Renal cortical epithelial cell (primary cell): ENCODE measurements at places on chromosomes 12 and 14.

DNA sequence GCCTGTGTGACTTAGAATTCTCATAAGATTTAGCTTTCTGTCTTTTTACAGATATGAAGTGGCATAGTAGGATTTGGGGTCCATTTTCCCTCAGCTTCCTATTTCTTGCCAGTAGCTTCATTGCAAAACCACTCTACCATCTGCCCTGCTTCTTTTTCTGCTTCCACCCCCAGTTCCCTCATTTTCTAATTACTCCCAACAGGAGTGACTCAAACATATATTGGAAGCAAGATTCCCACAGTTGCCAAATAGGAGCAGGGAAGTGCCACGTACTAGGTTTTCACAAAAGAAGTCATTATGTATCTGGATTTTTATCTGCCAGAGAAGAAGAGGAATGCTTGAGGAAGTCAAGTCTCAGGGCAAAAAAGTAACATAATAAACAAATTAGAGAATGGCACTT is 64.1 kb downstream of the ANO4 start:
- no peak for DNase-seq

- no peak for DNase-seq
Measured at GRCh38 chr12:3302401-3303041, 188.5 kb upstream of the PRMT8 start.

DNA sequence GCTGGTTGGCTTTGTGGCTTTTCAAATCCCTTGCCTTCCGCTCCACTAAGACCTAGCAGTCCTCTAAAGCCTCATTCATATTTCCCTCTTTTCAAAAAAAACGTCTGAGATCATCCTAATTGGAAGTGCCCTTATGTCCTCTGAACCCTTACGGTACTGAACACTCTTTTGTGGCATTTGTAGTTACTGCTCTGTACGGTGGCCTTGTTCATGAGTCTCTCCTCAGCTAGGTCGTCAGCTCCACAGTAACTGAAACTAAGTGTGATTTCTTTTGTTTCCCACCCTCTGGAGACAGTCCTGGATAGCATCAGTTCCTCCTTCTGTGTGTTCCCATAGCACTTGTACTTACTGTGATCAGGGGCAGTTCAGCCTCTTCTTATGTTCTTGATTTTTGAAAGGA is 49.7 kb downstream of the DAAM1 start:
- no peak for DNase-seq

DNA sequence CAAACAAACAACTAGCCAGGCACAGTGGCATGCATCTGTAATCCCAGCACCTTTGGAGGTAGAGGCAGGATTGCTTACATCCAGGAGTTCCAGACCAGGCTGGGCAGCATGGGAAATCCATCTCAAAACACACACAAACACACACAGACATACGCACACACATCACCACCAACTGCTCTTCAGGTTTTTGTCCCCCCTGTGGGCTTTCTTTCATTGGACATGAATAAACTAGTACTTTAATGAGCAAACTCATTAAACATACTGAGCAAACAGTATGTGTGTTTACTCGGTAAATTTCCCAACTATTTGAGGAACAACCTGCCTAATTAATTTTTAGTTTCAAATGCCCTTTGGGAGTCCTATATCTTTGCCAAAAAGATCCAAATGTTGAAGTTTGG is 10.1 kb upstream of the RASSF3 start:
- no peak for DNase-seq

- DNase-seq, result peak; percentile 64
Measured at GRCh38 chr12:116794725-116795124, 56.6 kb downstream of the RNFT2 start.

- no peak for DNase-seq
Measured at GRCh38 chr14:54117396-54117795, 160.8 kb upstream of the BMP4 start.

DNA sequence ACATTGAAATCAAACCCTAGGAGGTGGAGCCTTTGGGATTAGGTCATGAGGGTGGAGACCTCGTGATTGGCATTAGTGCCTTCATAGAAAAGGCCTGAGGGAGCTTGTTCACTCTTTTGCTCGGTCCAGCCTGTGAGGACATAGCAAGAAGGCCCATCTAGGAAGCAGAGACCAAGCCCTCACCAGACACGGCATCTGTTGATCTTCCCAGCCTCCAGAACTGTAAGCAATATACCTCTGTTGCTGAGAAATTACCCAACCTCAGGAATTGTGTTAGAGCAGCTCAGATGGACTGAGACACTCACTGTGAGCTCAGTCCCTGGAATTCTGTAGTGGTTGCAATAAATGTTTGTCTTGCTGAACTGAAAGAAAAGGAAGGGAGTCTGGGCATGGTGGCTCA is 116.2 kb upstream of the MAP1LC3B2 start:
- DNase-seq, result peak; percentile 28

GRCh38 chr12:47078733-47079467 is 521 bp upstream of the PCED1B start:
- DNase-seq, result no peak

GRCh38 chr14:38544776-38545175 is 288.9 kb upstream of the CLEC14A start:
- no peak for DNase-seq

DNA sequence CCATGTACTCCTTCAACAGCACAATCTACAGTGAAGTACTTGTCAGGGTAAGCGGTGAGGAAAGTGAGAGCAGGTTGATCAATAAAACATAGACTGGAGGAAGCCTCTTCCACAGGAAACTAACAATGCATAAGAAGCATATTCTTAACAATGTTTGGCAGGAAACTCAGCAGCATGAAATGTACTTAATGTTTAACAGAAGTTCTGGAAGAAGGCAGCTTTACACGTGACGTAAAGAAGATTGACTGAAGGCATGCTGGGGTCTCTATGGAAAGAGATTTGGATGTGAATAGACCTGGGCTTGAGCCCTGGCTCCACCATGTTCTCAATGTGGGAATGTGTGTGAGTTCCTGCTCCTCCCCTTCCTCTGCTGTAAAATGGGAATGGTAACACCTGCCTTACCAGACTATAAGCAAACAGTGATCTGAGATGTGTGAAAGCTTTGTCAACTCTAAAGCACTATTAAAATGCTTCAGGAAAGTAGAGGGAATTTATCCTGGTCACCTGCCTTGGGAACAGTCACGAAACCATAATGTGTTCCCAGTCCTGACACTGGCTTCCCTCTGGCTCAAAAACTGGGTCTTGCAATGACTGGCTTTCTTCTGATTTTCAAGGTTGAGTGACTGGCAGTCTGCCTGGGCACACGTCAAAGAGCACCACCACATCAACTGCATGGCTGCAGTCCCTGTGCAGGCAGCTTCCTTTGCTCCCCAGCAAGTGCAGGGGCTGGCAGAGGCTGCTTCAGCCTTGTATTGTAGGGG is 384.6 kb downstream of the APAF1 start:
- peak; percentile 54 for DNase-seq

GRCh38 chr14:68824517-68825347 is 31.9 kb upstream of the ZFP36L1 start:
- peak; percentile 59 for DNase-seq

DNA sequence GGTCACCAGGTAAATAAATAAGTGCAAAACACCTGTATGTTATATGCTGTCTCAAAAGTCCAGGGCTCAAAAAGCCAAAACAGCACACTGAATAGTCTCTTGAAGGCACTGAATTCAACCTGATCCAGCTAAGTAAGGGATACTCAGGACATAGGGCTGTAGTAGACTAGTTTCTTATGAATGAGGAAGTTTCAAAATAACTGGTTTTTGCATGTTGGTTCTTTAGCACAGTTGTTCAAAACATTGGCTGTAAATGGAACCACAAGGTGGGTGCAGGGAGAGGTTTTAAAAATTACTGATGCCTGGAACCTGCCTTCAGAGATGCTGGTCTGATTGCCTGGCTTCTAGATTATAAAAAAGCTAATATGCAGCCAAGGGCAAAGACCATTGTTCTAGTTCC is 34.1 kb downstream of the NDUFA12 start:
- DNase-seq, result no peak

DNA sequence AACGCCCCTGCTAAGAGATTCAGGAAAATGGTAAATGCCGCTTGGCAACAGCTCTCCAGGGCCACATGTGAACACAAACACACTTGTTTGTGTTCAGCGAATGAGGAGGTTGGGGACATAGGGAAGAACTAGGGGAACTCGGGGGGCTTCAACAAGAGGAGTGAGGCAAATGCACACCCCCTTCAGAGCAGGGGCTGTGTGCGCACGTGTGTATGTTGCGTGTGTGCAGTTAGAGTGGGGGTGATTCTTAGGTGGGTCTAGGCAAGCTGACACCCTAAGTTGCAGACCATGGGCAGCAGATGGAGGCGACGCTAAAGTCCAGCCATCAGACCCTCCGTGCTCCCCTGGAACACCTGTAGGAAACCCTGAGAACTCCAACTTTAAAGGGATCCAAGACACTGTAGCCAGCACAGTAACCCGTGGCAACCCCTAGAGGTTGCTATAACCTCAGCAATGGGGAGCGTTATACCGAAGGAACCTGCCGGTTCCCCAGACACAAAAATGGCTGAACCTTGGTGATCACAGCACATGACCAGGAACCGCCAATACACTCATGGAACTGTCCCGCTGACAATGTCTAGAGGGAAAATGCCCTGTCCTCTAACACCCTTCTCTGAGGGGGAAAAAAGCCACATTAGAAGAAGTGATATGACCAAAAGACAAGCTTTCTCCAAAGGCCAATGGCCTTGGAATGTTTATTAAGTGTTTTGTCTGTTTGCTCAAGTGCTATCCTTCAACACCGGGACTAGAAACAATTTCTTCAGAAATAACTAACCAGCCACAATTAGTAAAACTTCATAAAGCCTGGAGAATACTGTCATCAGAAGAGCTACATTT is 86.5 kb upstream of the CEP83 start:
- DNase-seq, result peak; percentile 65

DNA sequence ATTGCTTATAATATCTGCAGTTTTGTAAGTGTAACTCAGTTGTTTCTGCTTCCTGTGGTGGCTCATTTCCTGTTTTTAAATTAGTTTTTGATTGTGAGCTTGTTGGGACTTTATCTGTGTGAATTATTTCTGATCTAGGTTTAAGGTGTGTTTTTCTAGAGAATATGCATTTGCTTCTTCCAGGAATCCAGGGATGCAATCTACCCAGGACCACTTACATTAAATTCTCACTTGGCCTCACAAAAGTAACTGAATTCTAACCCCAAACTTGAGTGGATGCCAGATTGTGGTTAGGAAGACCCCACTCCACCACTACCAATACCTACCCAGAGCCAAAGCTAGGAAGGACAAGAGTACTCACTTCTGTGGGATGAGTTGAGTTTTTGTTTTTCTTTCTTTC is 11.9 kb downstream of the STYX start:
- DNase-seq, result no peak
